ENCODE measurements at places on chromosomes 6 and 20.

- no peak for DNase-seq
These were observed 509.9 kb upstream of the SYNCRIP start for GRCh38 chr6:86152546-86152945.

- DNase-seq, result no peak
These were observed 859.4 kb downstream of the MAFB start for GRCh38 chr20:39829661-39830060.

DNA sequence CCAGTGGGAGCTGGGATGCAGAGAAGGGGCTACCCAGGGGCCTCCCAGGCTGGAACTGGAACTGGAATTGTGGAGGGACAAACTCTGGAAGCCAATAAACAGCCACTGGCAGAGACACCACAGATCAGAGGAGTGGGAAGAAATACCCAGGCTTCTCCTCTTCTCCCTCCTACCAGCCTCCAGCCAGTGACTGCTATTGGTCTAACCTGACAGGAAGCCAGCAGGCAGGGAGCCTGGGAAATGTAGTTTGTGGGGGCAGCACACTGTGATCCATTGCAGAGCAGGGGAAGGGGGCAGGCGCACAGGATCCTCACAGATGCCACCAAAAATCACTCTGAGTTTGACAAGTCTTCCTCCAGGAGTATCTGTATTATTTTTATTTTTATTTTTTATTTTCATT is 12.1 kb upstream of the MLN start:
- no peak for DNase-seq

DNA sequence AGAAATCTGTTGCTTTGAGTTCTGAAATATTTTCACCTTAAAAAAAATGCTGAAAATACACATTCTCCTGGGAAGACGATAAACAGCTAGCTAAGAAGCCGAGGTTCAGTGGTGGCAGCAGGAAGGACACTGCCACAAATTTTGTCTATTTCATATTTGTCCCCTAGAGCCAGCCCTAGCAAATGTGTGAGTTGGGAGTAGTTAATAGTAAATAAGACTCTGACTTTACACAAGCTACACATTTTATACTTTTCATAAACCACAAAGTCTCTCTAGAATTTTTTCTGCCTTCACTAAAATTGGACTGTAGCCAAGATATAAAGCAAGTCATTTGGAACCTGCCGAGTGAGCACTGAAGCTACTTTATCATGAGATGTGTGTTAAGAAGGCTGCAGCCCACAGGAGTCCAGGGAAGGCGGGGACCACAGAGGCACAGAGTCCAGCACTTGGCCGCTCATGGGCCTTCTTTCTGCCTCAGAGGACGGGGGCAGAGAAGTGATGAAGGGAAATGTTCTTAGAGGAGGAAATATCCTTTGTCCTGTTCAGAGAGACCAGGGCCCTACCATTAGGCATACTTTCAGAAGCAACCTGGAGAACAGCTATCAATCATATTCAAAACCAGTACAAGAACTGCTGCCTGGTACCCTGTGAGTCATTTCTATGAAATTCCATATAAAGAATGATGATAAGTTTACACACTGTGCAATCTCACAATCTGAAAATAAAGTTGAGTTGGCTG is 241.7 kb upstream of the TAB2 start:
- no peak for DNase-seq

DNA sequence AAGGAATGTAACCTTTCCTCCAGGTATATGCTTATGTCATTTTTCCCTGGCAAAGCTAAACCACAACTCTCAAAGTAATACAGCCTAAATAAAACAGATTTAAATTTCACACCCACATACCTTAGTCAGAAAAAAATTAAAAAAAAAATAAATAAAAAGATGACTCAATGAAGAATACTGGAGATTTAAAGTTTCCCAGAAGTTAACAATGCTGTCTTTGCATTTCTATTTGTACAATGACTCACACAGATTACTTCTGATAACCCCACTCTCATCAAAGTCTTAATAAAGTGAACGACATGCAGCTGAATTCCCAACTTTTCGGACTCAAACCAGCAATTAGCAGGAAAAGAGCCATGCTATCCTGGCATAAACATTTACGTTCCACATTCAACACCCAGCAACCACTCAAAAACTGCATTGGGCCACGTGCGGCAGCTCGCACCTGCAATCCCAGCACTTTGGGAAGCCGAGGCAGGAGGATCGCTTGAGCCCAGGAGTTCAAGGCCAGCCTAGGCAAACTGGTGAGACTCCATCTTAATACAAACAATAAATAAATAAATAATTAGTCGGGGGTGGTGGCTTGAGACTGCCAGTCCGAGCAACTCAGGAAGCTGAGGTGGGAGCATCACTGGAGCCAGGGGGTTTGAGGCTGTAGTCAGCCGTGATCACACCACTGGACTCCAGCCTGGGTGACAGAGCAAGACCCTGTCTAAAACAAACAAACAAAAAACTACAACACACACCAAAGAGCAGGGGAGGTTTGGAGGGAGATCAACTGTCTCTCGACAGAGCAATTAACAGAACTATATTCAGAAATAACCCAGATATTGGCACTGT is 130.5 kb downstream of the WDR27 start:
- DNase-seq, result no peak

DNA sequence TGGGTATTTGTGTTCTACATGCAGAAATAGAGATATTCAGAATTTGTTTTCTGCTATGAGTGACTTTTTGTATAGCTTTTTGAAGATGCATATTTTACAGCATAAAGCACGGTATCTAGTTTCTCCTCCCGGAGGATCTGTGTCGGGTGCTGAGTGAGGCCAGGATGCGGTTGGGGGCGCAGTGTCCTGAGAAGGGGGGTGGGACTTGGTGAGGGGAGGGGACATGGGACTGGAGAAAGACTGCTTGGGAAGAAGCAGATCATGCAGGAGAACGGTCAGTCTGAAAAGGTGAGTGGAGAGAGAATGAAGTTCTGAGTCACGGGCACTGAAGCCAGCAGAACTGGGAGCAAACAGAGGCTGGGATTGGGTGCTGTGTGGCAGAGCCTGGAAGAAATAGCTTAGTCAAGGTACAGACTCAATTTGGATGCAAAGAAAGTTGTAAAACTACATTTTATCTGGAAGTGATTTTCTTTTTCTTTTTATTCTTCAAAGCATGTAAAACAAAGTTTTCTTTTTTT is 44.0 kb downstream of the STX11 start:
- DNase-seq, result no peak

- DNase-seq, result no peak
These were observed 33.9 kb upstream of the KLHL31 start for GRCh38 chr6:53699462-53699861.

DNA sequence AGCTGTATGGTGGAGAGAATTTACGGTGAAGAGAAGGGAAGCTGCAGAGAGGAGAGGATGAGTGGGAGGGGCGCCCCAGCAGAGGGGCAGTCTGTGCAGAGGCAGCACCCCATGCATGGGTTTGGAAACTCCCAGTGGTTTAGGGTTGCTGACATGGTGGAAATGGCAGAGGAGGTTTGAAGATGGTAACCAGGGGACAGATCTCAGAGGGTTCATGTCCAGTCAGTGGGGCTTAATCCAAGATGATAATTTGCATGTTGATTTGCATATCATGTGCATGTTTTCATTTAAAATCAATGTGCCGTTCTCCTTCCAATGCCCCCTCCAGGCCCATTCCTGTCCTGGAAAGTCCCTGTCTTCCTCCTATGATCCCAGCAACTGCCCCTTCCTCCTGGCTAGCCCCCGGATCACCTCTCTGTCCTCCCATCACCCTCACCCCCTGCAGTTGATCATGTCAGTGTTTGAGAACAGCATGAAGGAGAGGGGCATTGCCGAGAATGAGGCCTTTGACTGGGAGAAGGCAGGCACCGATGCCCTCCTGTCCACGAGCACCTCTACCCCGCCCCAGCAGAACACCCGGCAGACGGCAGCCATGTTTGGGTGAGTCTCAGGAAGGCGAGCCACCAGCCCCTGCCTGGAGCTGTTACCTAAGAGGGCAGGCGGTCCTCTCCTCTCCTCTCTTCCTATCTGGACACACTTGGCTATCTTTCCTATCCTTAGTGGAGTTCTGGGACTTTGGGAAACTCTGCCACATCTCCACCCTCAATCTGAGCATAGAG is 14.3 kb downstream of the TTBK1 start:
- no peak for DNase-seq

GRCh38 chr6:43608310-43608763 is 20.7 kb downstream of the GTPBP2 start:
- DNase-seq, result peak; percentile 20

GRCh38 chr6:38725414-38726183 is 10.5 kb downstream of the DNAH8 start:
- no peak for DNase-seq

GRCh38 chr6:160509610-160510009 is 154.5 kb downstream of the LPA start:
- no peak for DNase-seq

- no peak for DNase-seq
These were observed 37.5 kb upstream of the TMEM170B start for GRCh38 chr6:11500008-11500407.

DNA sequence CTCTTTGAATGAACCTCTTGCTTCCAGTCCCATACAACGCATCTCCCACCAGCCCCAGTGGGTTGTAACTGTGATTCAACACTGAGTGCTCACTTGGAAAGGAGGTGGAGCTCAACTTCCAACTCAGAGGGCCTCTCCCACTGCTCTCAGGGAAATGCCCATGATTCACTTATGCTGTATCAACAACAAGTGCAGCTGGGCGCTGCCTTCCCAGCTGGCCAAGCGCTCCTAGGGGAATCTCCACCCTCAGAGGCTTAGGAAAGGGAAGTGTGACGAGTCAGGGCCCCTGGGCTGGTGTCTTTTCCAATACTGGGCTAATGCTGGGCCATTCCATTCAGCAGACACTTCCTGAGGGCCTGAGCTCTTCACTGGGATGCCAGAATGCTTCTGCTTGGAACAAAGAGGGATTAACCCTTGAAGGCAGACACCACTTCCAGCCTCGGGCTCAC is 8.1 kb upstream of the OCSTAMP start:
- DNase-seq, result no peak

GRCh38 chr6:1820165-1820564 is 210.4 kb downstream of the FOXC1 start:
- DNase-seq, result no peak

- DNase-seq, result no peak
These were observed 36.1 kb upstream of the MAPK13 start for GRCh38 chr6:36094238-36094637.

DNA sequence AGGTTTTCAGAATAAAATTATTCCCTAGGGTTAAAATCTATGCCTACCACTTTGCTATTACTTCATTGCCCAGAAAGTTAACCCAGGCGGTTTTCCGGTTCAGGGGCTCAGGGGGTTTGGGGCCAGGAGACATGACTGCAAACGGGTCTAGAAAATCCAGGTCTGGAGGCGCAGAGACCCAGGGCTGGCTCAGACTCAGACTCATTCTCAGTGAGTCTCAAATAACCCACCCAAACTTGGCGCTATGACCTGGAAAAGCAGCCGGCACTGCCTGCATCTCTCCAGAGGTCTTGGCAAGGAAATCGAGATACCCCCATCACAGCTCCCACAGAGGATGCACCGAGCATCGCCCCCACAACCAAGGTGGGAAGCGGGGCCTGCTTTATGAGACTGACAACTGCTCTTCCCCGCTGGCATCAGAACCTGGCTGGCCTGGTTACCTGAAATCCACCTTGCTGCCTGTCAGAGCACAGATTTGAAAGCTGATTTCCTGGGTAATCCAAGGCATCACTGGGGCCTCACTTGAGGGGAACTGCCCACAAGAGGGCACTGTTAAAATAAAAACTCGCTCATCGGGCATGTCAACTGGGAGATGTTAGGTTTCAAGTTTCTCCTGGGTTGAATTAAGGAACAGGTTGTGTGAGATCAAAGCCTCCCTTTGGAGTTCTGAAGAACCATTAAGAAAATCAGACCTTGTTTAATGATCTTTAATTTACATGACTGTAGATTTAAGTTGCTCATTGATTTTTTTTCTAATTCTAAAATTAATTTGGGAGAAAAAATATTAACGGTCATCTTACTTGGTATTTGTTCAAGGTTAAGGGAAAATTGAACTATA is 55.1 kb downstream of the KIF16B start:
- no peak for DNase-seq
